ENCODE measurements at places on chromosomes 2 and 18.

DNA sequence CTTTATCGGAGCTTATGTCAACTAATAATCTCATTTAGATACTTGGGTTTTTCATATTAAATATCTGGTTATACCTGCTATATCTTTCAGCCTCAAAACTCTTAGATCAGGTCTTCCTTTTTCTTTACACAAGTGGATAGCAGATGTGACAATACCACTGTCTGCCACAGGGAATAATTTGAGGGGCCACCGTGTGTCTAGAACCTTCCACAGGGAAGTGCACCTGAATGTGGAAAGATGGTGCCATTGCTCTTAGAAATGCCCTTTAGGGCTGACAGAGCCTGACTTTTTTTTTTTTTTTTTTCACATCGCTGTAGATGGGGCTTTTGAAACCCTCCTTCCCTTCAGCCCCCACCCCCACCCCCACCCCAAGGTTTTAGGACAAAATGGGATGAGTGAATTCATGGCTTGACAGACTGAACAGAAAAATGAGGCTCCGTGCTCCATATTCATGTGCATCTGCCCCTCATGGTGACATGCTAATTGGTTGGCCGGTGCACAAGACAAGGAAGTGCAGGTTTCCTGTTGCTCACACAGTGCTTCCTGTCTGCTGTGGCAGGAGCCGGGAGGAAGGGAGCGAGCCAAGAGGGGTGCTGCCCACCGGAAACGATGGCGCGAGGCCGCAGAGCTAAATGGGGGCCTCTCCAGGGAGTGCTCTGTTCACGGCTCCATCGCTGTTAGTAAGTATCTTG is 246.0 kb downstream of the LDLRAD4 start:
- DNase-seq, result peak; percentile 53

DNA sequence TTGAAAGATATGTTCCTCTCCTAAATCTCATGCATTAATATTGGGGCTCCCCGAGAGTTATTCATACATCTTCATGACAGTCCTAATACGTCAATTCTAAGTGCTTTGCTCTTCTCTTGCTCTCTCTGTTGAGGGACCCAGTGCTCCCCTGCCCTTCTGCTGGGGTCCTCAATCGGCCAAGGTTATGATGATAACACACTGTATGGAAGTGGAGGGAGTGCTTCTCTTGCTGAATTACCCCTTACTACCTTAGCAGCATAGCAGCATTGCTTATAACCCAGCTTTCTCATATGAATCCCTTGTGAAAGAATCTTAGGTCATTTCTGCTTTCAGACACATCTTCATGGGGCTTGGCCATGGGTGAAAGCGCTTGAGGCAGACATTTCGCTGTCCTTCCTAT is 43.2 kb downstream of the ITPRID2 start:
- DNase-seq, result no peak

DNA sequence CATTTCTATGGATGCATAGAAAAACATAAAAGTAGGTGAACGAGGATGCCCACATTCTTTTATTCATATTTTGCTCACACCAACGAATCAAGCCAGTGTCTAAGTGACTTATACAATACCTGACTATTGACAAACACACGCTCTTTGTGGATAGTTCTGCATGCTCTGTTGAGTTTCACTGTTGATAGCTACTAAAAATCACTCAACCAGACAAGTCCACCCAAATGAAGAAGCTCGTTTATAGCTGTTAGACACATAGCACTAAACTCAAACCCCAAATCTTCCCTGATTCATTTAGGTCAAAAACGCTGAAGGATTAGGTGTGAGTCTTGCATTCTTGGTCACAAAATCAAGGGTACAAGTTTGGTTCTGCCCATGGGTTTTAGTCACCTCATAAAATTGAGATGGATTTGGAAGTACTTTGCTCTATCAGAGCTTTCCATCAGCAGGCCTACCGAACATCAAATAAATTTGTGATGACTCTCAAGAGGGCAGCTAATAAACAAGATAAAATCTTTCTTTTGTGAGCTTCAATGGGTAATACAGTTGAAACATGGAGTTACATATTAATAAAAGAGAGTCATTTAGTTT is 92.7 kb upstream of the ETAA1 start:
- DNase-seq, result no peak

DNA sequence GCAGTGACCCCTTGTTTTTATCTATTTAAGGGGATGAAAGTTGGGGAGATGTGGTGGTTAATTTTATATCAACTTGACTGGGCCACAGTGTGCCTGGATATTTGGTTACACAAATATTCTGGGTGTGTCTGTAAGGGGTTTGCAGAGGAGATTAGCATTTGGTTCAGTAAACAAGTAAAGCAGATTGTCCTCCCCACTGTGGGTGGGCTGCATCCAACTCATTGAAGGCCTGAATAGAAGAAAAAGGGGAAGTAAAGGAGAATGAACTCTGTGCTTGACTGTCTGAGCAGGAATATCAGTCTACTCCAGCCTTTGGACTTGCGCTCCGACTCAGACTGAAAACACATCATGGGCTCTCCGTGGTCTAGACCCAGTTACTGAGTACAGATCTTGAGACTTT is 80.9 kb downstream of the GCA start:
- DNase-seq, result no peak

DNA sequence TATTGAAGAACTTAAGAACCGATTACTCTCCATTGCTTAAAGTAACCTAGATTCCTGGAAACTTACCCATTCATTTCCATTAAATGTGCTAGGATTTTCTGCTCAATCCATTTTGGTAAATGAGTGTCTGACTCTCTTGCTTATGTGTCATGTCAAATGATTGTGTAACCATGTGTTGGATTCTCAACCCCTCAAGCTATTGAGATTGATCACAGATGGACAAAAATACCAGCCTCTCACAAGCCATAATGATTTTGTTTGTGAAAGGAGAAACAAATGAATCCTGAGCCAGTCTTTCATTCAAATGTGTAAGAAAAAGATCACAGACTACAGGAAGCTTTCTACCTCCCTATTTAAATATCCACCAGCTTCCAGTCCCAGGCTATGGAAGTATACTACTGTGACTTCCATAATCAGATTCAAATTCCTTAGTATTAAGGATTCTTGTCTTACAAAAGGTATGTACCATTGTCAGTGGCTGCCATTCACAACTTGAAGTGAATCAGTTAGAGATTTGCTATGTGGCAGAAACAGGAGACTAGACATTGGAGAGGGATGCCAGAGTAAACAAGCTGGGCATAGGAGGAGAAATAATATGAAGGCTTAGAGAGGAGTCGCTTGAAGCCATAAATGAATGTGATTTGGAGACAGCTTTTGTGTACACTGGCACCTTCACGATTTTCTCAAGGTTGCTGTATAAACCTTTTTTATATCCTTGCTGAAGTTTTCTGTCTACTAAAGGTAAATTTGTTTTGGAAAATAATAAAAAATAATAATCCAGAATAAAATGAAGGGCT is 498.5 kb upstream of the SETBP1 start:
- DNase-seq, result no peak

- DNase-seq, result no peak
Measured at GRCh38 chr2:45169339-45170190, 160.3 kb upstream of the SIX2 start.

DNA sequence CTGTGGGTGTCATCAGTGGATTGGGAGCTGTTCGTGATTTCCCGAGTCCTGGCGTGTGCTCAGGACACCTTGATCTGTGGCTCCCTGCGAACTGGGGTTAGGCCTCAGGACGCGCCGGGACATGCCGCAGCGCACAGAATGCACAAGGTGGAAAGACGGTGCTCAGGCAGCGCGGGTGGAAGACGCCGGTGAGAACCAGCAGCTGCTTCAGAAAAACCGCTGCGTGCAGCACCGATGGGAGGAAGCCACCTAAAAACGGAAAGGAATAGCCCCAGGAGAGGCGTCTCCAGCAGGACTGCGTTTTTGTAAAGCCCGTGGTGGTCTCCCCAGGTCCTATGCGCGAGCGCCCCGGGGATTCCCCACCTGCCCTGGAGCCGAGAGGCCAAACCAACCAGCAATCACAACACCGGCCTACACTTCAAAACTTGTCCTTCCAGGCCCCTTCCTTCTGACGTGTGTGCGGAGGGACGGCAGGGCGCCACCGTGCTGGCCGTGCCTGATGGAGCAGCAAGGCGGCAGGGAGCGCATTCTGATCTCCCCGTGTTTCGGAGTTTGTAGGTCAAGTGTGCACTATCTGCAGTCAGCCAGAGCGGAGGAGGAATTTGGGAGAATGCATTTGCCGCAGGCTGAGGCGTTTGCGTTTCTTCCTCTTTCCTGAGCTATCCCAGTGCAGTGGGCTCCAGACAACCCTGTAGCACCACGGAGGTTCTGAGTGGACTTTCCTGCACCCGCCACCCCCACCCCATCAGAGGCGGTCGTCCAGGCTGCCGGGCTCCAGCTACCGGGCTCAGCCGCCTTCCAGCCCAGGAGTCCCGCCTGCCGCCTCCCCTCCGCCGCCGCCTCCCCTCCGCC is 32.2 kb downstream of the RTP5 start:
- DNase-seq, result no peak

- no peak for DNase-seq
Measured at GRCh38 chr2:75619956-75620740, 26.4 kb upstream of the MRPL19 start.

GRCh38 chr2:223227338-223227737 is 175.3 kb downstream of the KCNE4 start:
- DNase-seq, result no peak

GRCh38 chr2:72989770-72990556 is 72.6 kb downstream of the EMX1 start:
- no peak for DNase-seq

DNA sequence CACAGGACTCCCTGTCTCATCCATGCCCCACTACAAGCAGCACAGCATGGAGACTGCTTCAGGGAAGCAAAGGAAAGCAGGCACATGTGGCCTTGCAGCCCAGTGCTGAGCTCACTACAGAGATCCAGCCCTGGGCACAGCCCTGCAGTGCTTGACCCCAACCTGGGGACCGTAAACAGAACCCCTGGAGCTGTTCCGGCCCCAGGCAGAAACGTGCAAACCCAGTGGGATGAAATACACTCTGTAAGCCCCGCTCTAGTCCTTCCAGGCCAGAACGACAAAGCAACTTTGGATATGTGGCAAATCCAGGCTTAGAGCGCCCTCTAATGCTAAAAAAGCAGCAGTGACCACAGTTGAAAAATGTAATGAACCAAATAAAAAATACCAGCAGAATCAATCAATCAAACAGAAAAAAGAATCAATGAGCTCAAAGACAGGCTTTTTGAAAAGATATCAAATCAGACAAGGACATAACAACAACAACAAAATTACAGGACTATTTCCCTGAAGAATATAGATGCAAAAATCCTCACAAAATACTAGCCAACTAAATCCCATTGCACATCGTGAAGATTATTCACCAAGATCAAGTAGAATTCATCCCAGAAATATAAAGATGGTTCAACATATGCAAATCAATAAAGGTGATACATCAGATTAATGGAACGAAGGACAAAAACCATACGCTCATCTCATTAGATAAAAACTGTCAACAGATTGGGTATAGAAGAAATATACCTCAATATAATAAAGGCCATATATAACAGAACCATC is 45.6 kb downstream of the ZNF519 start:
- DNase-seq, result no peak

GRCh38 chr2:64246962-64247361 is 102.7 kb upstream of the PELI1 start:
- DNase-seq, result no peak

DNA sequence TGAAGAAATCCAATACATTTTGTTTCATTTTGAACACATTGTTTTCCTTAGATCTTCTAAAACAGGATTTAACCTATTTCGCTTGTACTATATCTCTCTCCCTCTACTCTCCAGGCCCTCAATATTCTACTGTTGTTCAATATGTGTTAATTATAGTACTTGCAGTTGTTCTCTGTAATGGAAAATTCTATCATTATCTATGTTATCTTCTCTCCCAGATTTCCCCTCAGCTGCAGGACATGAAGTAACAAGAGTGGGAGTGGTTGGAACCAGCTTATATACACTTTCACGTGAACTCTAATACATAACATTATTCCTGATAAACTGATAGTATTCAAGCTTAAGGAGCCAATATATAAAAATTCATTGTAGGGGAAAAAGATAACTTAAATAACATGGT is 7.0 kb upstream of the STRN start:
- DNase-seq, result no peak

DNA sequence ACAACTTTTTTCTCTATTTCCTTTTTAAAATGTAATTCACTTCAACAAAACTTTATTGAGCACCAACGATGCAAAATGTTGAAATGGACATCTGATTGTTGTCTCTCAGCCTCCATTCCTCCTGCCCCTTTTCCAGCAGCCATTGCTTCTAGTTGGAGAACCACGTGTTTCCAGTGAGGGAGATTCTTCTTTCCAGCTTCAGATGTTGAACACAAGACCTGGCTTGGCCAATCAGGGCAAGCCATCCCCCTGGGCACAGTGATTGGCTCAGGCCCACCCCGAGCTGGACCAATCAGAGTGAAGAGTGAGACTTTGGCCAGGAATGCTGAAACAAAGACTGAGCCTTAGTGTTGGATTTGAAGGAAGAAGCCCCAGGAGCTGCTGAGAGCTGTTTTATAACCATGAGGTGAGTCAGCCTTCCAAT is 59.0 kb downstream of the E2F6 start:
- no peak for DNase-seq

- no peak for DNase-seq
Measured at GRCh38 chr18:73683409-73684238, 464.0 kb downstream of the FBXO15 start.

GRCh38 chr2:15554525-15555218 is 6.5 kb downstream of the NBAS start:
- no peak for DNase-seq

DNA sequence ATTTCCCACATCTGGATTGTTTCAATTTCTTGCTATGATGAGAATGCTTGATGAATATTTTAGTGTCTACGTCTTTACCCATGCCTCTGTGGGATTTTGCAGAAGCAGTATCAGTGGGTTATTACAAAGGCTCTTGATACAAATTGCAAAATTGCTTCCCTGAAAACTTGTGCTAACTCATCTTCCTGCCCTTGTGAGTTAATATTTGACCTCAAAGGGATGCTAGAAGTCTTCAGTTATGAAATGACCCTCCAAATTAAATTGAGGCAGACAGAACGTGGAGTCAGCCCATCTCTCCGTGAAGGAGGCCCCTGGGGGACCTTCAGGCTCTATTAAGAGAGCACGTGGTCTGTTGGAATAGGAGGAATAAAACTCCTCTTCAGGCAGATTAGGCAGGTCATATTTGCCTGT is 239.2 kb upstream of the HS6ST1 start:
- no peak for DNase-seq

GRCh38 chr2:52269696-52270485 is 1238.0 kb upstream of the NRXN1 start:
- DNase-seq, result no peak

DNA sequence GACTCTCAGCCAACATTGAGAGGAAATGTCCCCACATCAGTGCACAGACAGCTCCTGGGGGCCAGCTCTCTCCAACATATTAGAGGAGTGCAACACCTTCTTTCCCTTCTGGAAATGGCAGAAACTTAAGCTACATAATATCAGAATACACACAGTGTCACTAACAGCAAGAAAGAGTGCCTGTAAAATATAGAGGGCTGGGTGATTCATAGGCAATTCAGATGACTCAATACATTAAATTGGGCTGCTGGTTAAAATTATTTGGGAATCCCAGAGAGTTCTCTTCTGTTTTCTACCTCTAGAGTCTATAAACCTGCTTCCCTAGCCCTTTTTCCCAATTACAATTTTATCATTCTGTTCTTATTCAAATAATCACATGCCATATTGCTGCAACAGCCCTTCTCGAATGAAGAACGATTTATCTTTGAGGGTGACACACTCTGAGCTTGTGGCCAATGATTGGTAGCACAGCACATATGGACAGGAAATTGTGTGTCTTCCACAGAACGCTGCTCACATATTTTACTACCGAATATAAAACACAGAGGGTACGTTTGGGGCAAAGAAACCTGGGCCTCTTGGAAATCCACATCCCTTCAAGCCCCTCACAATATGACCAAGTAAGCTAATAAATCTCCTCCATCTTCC is 381.2 kb downstream of the MBD2 start:
- DNase-seq, result no peak

All from activated CD4-positive, alpha-beta T cell treated with anti-CD3 and anti-CD28 coated beads for 4 hours (primary cell).